ENCODE measurements at places on chromosomes 1 and 21.

DNA sequence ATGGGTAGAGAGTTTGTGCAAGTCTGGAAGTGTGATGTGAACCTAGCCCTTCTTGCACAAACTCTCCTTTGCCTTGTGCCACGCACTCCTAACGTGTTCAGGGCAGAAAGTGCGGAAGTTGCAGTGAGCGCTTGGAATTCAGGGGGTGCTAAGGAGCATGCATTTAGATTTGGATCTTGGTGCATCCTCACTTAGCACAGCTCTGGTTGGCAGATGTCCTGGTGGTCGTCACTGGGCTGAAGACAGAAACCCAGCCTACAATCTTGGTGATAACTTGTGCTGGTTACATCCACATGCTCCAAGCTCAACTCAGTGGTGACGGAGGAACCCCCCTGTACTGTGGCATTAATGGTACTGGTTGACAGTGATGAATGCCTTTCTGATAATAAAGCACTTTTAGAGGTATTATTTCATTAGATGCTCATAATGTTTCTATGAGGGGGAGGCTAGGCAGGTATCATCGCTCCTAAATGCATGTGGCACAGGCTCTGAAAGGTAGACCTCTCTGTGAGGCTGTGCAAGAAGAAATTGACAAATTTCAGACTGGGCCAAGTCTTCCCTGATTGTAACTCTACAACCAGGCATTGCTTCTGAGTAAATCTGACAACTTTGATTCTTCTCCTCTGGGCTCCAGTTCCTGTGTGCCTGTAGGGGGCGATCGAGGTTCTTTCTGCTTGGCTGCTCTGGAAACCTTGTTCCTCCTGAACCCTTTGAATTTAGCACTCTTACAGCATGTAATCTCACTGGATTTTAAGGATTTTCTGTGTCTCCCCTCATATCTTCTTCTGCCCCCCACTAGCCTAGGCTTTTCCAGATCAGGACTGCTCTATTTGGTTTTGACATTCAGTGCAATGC lies 40.6 kb downstream of the MAPKAPK2 start:
- DNase-seq = no peak

DNA sequence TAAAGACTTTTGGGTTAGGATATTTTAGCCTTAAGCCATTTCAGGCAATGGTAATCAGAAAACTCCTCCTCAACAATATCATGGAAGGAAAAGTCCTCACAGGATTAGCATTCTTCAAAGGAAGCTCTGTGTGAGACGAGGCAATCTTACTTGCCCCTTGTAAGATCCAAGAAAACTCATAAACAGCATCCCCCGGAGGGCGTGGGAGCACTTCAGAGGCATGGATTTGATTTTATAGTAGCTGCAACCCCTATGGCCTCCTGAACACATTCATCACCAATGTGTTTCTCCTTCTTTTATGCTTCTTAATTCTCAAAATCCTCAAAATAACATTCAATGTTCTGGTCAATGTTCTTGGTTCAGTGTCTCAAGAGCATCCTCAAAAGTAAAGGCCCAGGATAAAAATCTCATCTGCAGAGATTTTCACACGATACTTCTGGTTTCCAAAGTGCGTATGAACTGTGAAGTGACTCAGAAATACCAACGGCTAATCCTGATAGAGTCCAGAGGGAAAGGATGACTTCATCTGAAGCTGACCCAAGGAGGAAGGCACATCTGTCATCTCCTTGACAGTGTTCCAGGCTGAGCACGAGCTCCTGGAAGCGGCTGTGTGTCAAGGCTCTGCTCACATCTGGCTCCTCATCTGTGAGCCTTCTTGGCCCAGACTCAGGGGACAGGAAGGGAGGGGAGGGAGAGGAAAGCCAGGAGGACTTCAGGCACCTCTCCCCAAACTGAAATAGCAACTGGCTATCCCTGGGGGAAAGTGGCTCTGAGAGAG lies 49.3 kb upstream of the PSEN2 start:
- DNase-seq = peak; percentile 90

DNA sequence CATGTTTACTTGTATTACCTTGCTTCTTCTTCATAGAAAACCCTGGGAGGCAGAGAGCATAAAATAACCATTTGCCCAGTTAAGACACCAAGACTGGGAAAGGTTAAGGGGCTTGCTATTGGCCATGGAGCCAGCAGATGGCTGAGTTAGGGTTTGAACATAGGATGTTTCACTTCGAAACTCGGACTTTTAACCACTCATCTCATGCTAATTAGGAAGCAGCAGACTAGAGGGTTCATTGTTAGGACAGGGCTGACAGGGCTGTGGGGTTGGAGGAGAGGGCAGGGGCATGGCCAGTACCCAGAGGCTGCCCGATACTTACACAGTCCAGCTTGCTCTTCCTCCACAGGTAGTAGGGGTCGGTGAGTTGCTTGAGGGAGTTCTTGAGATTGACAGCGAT lies 17.0 kb downstream of the SLC26A9 start:
- no peak for DNase-seq

GRCh38 chr1:228010921-228011320 lies 4.1 kb downstream of the WNT3A start:
- DNase-seq = no peak

Data from non-pigmented ciliary epithelial cell (primary cell).